ENCODE measurements at places on chromosomes 2 and 18. TPM values are rescaled to one million over a fixed set of nuclear protein-coding genes. Genes with fewer than 3 reads are reported as not detected.
A peak's percentile ranks its signal among the peaks of the same experiment; 100 is the strongest.

- DNase-seq: no peak
- no peak overlapping the region for H3K4me3 ChIP-seq
- H3K36me3 ChIP-seq: no peaks in the 10 kb centered on the region
- H3K27ac ChIP-seq: no peak overlapping the region
- peaks cover 21% of the 10 kb centered on the region for H3K27me3 ChIP-seq
These were observed 44.3 kb upstream of the REL start for GRCh38 chr2:60837123-60837522.

GRCh38 chr2:54206596-54206995 is 49.4 kb downstream of the TSPYL6 start:
- H3K27me3 ChIP-seq: no peaks in the 10 kb centered on the region
- no peaks in the 10 kb centered on the region for H3K4me1 ChIP-seq
- H3K36me3 ChIP-seq: no peaks in the 10 kb centered on the region
- peak; percentile 13 for DNase-seq
- no peak overlapping the region for H3K27ac ChIP-seq

DNA sequence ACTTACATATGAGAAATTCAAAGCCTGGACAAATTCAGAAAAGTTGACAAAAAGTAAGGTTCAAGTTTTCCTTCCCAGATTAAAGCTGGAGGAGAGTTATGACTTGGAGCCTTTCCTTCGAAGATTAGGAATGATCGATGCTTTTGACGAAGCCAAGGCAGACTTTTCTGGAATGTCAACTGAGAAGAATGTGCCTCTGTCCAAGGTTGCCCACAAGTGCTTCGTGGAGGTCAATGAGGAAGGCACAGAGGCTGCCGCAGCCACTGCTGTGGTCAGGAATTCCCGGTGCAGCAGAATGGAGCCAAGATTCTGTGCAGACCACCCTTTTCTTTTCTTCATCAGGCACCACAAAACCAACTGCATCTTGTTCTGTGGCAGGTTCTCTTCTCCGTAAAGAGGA is 17.0 kb downstream of the SERPINB8 start:
- no peaks in the 10 kb centered on the region for H3K36me3 ChIP-seq
- no peak for DNase-seq
- H3K27me3 ChIP-seq: no peaks in the 10 kb centered on the region
- no peak overlapping the region for H3K27ac ChIP-seq
- H3K4me1 ChIP-seq: no peaks in the 10 kb centered on the region
- no peak overlapping the region for H3K4me3 ChIP-seq

DNA sequence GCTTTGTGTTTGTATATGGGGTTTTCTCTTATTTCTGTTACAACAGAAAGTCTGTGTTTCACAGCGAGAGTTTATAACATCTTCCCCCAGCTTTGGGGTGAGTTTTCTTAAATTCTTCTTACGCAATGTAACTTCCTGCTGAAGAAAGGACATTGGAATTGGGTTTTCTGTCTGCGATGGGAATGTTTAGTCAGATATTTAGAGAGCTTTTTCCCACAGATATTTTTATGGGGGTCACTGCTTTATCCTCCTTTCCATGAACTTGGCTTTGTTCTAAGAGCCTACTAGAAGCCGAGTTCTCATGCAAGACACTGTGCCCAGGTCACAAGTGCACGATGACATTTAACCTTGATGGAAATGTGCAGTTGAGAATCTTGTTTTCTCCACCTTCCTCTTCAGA is 22.1 kb downstream of the B3GNT2 start:
- H3K27ac ChIP-seq: no peak overlapping the region
- DNase-seq: no peak
- H3K27me3 ChIP-seq: no peaks in the 10 kb centered on the region
- 0 out of 2 replicates have a peak, but pooled peaks cover 4% of the 10 kb centered on the region for H3K4me1 ChIP-seq
- no peaks in the 10 kb centered on the region for H3K36me3 ChIP-seq
- no peak overlapping the region for H3K4me3 ChIP-seq

GRCh38 chr2:33336036-33336625 is 140.3 kb upstream of the RASGRP3 start:
- no peak overlapping the region for H3K4me3 ChIP-seq
- no peak for DNase-seq
- H3K27me3 ChIP-seq: no peaks in the 10 kb centered on the region
- H3K36me3 ChIP-seq: no peaks in the 10 kb centered on the region

DNA sequence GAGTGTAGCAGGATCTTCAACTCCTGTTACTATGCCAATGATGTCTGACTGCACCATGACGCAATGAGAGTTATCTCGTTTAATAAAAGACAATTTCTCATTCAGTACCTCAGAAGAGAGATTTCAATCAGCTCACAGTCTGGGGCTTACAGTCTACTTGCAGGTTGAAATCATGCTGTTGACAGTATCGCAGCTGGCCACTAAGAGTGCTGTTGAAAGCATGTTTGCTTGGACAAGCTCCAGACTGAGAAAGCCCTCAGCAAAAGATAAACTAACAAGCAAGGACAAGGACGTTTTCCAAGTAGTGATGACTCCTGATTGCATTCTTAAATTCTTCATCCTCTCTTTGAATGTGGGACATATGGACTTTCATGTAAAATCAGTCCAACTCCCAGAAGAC is 145.2 kb upstream of the SYT4 start:
- no peaks in the 10 kb centered on the region for H3K36me3 ChIP-seq
- H3K4me1 ChIP-seq: no peaks in the 10 kb centered on the region
- H3K4me3 ChIP-seq: no peak overlapping the region
- H3K27ac ChIP-seq: no peak overlapping the region
- no peaks in the 10 kb centered on the region for H3K27me3 ChIP-seq

DNA sequence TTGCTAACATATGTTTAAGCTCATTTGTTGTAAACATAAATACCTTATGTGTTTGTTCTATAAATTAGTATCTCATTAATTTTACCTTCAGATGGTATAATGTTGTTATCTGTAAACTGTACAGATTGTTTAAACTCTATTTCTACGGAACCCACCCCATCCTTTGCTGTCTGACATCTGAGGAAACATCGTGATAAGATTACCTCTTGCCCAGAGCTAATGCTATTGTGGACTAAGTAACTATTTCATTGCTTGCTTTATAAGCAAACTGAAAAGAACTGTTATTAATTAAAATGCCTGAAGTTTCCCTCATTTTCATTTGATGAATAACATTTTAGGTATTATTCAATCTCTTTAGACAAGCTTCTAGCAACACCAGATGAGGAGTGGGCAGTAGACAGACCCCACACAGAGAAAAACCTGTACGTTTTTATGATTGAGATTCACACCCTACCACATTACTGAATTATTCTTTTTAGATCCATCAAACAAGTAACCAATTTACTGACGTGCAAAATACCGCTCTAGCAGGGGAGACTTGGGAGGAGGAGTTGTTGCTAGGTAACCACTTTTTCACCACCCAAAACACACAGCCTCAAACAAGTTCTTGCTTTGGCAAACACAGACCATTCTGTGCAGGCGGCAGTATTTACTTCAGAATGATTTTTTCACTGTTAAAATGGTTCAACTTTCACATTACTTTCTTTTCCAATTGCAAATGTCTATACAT is 1.9 kb upstream of the SYT4 start:
- H3K4me3 ChIP-seq: no peak overlapping the region
- no peaks in the 10 kb centered on the region for H3K4me1 ChIP-seq
- no peak for DNase-seq
- H3K27me3 ChIP-seq: no peaks in the 10 kb centered on the region

DNA sequence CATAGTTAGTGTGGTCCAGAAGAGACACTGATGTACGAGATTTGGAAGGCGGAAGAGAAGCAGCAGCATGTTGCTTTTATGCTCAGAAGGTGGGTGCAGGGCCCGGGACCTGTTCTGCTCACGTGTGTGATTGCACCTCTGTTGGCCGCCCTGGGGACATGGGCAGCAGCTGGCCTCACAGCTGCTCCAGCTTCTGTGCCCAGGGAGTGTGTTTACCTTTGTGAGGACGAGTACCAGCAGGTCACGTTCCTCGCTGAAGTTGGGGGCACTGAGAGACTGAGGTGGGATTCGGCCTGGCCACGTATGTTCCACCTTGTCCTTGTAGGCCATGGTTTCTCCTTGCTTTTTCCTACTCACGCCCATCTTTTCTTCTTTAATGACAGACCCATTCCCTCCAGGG is 86.3 kb downstream of the PMAIP1 start:
- no peak for DNase-seq
- H3K27ac ChIP-seq: no peak overlapping the region
- H3K4me3 ChIP-seq: no peak overlapping the region
- no peaks in the 10 kb centered on the region for H3K4me1 ChIP-seq

GRCh38 chr18:59810735-59811520 is 88.9 kb upstream of the PMAIP1 start:
- H3K27me3 ChIP-seq: no peaks in the 10 kb centered on the region
- no peak for DNase-seq
- no peak overlapping the region for H3K4me3 ChIP-seq
- no peaks in the 10 kb centered on the region for H3K36me3 ChIP-seq
- H3K27ac ChIP-seq: no peak overlapping the region

DNA sequence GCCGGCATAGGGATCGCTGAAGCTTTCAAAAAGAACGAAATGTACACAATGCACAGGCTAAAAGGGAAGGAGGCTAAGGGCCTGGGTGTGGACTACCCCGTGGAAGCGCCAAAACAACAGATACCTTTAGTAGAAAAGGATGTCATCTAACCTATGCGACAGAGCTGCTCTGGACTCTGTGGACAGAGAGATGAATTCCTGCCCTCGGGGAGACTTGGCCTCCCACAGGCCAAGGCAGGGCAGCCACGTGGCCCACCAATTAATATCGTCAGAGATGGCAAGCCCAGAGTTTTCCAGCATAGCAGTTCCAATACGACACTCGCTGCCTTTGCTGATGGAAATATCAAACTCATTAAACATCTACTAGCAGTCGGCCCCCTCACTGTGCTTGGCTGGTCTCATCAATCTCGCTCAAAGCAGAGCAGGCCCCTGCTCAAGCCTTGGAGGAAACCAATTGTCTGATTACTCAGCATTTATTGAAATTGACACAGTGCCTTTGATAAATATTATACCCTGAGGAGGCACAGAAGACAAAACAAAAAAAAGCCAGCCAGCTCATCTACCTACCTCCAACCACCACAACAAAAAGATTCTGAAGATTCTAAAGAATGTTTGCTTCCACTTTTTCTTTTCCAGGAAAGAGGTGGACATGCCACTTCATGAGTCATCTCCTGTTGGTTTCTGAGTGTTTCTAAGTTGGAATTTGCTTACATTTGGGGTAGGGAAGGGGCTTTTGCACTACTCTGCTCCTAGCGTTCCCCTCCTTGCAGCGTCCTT is 79.0 kb upstream of the ACAA2 start:
- no peak for DNase-seq
- H3K4me3 ChIP-seq: no peak overlapping the region
- no peaks in the 10 kb centered on the region for H3K4me1 ChIP-seq

DNA sequence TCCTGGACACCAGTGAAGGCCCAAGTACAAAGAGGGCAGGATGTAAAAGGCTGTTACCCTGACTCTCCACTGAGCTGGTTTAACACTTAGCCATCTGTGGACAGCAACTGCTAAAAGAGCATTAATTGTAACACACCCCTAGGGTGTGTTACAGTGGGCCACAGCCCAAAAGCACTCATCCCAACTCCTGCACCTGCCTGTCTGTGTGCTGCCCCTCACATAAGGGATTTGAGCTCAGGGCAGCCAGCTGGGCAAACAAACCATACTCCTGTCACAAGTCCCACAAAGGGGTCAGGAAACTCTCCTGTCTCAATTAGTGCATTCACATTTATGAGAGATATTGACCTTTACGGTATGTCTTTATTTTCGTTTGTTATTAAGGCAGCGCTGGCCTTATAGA is 833.1 kb upstream of the NXPH2 start:
- H3K4me1 ChIP-seq: no peaks in the 10 kb centered on the region
- no peaks in the 10 kb centered on the region for H3K27me3 ChIP-seq
- H3K36me3 ChIP-seq: no peaks in the 10 kb centered on the region

- no peak overlapping the region for H3K4me3 ChIP-seq
- no peaks in the 10 kb centered on the region for H3K36me3 ChIP-seq
- no peaks in the 10 kb centered on the region for H3K4me1 ChIP-seq
- H3K27ac ChIP-seq: no peak overlapping the region
- peaks cover 4% of the 10 kb centered on the region for H3K27me3 ChIP-seq
These were observed 3.5 kb downstream of the RSAD2 start for GRCh38 chr2:6881046-6881445.

DNA sequence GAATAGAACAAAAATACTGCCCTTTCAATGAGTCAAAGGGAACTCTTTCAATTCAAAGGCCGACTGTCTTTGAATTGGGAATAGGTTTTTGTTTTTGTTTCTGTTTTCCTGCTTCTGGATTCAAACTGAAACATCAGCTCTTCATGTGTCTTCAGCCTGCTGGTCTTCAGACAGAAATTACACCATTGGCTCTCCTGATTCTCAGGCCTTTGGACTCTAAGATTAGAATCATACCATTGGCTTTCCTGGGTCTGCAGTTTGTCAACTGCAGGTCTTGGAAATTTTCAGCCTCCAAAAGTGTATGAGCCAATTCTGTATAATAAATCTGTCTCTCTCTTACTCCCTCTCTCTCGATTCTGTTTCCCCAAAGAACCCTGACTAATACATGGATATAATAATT is 31.1 kb downstream of the CTLA4 start:
- H3K4me1 ChIP-seq: no peaks in the 10 kb centered on the region
- H3K27ac ChIP-seq: no peak overlapping the region
- no peaks in the 10 kb centered on the region for H3K36me3 ChIP-seq
- H3K4me3 ChIP-seq: no peak overlapping the region
- DNase-seq: no peak
- no peaks in the 10 kb centered on the region for H3K27me3 ChIP-seq

- H3K36me3 ChIP-seq: no peaks in the 10 kb centered on the region
- no peaks in the 10 kb centered on the region for H3K4me1 ChIP-seq
- DNase-seq: no peak
- no peak overlapping the region for H3K4me3 ChIP-seq
- no peaks in the 10 kb centered on the region for H3K27me3 ChIP-seq
- H3K27ac ChIP-seq: no peak overlapping the region
These were observed 33.8 kb downstream of the PROC start for GRCh38 chr2:127451981-127452380.

UGT1A5 gene
- total RNA-seq: not detected

CLEC4F gene
- not detected for total RNA-seq

ALPP gene
- 7.3 TPM for total RNA-seq

RAB6C gene
- 0.13 TPM for total RNA-seq

ABCG8 gene
- total RNA-seq: 0.03 TPM

RFTN2 gene
- not detected for total RNA-seq

IL36A gene
- total RNA-seq: not detected

All from Panc1 (cell line).